ENCODE measurements at places on chromosomes 3 and 15.

DNA sequence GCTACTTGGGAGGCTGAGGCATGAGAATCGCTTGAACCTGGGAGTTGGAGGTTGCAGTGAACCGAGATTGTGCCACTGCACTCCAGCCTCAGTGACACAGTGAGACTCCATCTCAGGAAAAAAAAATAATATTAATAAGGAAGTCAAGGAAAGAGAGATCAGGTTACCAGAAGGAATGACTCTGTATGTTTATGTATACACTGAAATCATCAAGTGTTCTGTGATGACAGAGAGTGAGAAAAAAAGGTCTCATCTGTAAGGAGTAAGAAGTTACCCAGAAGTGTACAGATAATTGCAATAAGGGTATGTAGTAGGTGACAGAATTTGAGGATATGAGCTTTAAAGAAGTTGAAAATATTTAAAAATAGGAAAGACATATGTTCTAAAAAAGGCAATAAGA is 4.3 kb upstream of the CCDC50 start:
- no peak for DNase-seq

DNA sequence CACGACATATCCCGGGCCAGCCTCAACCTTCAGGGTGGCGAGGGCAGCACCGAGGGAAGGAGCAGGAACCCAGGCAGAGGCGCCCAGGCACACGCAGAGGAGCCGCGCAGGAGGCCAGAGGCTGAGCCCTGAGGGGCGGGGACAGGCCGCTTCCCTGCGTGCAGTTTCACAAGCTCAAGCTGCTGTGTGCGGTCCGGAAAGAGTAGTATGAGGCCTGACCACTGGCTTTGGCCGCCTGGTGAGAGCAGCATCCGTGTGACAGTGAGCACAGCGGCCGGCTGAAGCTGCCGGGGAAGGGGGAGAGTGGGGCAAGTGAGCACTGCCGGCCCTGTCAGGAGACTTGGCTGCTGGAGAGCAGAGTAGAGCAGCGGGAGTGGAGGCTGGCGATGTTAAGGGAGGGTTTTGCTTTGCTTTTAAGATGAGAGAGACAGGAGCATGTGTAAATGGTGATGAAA is 8.7 kb downstream of the ZDHHC19 start:
- DNase-seq, result no peak

DNA sequence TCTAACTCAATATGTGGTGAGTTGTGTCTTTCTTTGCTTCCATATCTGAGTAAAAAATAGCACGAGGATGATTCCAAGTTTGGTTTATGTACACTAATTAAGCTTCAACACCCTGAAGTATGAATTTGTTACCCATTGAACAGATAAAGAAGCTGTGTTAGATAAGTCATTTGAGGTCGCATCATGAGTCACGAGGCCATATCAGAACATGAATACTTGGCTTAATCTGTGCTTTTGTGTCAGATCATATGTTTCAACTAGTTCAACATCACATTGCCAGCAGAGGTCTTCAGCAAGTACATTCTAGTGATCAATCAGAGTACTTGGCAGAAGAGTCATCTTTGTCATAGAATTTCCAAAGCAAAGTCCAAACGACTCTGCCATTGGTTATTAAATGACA is 26.3 kb upstream of the MITF start:
- DNase-seq, result no peak

DNA sequence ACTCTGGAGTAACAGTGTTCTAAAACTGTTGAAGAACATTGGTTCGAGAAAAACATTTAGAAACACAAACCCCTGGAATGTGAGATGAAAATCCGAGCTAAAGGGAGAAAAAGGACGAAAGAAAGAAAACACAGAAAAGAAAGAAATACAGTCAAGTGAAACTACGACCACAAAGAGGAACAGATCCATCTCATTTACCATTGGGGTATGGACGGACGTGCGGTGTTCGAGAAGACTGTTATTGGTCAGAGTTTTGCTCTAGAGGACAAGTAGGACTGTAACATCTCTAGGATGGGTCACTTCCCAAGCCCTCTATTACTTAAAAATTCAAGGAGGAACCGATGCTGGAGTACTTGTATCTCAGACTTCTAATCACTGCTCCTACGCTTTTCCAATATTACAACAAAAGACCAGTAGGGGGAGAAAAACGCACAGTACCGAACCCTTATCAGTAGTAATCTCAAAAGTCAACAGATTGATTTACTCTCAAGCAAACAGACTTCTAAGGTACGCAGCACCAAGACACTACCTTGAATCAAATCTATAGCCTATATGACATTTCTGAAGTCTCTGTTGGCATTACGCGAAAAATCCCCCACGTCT is 1.1 kb upstream of the PIK3CA start:
- DNase-seq, result peak; percentile 51

GRCh38 chr3:61052851-61053250 is 198.4 kb downstream of the FHIT start:
- no peak for DNase-seq

GRCh38 chr3:81788044-81788443 is 26.6 kb upstream of the GBE1 start:
- no peak for DNase-seq

DNA sequence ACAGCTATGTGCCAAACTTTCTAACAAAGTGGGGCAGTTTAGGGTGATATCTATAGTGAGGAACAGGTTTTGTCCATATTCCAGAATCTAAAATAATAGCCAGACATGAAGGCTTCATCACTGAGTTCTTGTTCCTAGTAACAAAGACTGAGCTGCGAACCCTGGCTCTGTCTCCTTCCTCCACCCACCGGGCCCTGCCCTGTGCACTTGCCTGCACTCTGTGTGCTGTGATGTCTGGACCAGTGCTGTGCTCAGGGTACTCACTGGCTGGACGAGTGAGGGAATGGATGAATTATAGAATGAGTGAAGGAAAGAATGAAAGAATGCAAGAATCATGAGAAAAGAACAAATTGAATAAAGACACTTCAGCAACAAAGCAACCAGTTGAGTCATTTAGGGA is 8.9 kb upstream of the NMNAT3 start:
- DNase-seq, result no peak

DNA sequence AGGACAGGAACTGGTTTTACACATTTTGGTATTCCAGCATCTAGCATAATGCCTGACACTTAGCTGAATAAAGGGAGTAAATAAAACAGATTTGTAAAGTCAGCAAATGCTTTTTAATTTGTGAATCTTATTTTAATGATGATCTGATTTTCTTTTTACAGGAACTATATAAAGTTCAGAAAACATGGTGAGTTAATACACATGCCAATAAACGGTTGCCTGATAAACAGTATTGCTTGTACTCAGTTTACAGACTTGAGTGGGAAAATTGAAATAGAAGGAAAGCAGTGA is 1.4 kb downstream of the PSMA4 start:
- no peak for DNase-seq

DNA sequence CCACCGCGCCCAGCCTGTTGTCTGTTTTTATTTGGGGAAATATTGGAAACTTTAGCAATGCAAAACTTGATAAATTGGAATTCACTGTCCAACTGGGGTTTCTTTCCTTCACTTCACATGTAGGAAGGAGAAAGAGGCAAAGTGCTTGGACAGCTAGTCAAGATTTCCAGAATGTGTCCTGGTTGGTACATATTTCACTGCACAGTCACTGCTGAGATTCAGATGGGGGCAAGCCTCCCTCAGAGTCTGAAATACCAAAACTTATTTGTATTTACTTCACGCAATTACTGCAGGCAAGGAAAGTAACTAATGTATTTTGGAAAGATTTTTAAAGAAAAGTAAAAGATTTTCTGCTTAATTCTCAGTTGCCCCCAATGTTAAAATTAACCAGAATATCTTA is 21.0 kb downstream of the LRRC31 start:
- DNase-seq, result no peak
